Non-pigmented ciliary epithelial cell (primary cell): ENCODE measurements at places on chromosomes 3 and 15.

DNA sequence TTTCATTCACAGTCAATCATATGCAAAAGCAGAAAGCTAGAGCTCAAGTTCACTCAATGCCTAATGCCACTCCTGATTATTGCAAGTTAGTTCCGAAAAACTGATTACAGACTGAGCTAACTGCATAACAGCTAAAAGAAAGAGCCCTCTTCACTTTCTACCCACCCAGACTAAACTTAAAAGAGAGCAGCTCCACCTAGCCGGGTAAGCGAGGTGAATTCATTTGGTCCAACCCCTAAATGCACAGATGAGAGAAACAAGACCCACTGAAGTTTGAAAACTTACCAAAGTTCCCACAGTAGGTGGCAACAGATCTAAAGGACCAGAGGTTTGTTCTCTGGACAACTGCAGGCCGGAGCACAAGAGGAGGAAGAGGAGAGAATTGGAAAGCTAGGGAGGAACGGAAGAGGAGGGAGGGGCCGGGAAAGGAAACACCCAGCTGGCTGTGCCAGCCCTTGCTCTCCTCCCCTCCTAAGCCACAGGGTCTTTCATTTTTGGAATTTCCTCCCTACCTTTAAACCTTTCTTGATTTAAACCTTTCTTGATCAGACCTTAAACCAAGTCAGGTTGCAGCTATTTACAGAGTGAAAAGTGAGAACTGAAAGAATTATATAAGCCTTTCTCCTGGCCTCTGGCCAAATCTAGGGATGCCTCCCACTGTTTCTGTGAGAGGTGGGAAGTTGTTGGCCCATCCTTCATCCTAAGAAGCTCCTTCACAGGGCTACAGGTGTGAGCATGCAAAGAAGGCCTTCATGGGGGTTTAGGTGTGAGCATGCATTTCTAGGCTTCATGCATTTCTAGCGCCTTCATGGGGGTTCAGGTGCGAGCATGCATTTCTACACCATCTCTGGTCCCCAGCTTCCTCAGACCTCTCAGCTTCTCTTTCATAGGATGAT is 114.7 kb upstream of the LMOD3 start:
- no peak for DNase-seq

DNA sequence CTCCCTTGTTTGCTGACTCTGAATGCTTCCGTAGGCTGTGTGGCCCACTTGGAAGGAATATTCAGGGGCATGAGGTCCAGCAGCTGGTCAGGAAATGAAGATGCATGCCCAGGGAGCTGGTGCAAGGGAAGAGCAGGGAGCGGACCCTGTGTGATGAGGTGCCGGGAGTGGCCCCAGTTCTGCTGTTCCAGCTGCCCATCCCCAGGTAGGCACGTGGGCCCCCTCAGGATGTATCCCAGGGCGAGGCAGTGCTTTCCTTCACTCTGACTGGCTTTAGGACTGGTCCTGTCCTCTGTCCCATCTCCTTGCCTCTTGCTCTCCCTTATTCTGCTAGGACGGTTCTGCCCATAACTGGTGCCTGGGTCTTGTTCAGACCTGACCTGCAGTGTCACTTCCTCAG is 1.1 kb upstream of the FAM3D start:
- no peak for DNase-seq

DNA sequence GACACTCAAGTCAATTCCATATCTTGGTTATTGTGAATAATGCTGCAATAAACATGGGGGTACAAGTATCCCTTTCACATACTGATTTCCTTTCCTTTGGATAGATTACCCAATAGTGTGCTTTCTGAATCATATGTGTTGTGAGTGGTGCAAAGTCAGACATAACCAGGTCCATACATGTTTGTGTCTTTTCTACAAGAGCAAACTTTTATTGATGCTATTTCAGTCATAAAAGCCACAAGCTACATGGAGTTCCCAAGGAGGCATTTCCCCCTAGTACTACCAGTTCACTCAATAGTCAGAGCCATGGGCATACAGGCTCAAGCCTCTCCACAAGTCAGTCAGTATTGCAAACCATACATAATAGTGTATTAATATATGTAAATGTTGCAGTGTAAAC is 10.1 kb downstream of the CEP63 start:
- DNase-seq, result no peak

DNA sequence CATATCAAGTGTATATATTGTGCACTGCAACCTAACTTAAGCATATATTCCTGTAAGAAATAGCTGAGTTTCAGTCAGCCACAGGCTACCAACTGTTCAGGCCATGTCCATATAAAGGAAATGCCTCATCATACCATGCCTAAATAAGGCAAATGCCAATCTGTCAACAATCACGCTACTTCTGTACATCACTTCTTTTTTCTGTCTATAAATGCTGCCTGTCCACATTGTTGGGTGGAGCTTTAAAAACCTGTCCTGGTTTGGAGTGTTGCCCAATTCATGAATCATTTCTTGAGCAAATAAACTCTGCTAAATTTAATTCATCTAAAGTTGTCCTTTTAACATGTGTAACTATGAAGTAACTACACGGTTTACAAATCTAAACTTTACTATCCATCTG is 1091.9 kb downstream of the NSUN3 start:
- DNase-seq, result peak; percentile 42

- no peak for DNase-seq
Observed at GRCh38 chr15:63246691-63247469, 30.5 kb upstream of the APH1B start.

DNA sequence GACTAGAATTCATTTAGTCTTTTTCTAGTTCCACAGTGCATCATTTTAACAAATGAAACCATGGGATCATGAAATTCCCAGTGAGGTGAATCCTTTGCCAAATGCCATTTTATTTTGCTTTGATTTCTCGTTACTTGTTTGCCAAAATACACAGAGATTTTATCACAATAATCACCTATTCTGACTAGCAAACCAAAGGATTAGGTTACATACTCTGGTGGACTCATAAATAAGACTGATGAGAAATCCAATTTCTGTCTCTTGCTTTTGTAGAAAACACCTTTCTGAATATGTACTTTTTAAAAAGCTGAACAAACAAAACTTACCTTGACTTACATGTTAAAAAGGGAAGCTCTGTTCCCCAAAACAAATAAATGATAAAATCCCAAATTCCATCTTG is 12.2 kb downstream of the ERC2 start:
- DNase-seq, result no peak

DNA sequence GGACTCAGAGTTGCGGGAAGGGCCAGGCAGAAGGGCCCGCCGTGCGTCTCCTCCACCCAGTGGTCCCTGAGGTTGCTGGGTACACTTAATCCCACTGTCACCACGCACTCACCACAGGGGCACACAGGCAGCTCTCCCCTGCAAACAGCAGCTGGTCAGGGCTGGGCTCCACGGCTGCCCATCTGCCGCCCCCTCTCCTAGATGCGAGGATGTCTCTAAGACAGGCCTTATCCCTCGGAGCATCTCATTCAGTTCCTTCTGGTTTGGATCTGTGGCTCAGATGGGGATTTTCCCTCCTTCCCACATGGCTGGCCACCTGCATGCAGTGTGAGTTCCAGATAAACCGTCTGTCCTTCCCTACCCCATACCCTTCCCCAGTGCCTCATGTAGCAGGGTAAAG is 26.3 kb downstream of the MRPS11 start:
- DNase-seq, result no peak

GRCh38 chr3:172138792-172139507 is 99.6 kb downstream of the FNDC3B start:
- DNase-seq, result no peak

DNA sequence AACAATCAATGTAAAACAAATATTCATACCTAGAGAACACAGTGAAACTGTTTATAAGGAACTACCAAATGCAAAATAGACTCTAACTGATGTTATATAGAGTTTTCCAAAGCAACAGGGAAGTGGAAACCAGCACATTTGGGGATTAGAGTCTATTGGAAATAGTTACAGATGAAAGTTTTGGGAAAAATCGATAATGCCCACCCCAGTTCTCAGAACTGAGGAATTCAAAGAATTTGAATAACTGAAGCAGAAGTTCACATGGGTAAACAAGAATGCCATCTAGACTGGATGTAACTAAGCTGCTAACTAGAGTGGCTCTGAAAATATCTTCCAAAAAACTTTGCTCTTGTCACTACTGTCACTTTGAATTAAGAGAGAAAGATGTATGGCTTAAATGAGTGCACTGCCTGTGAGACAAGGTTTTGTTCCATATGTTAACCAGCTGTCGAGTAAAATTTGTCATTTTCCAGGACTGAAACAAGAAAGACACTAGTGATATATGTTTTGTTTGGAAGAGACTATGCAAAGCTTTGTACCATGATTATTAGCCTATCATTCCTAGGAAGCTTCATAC is 9.2 kb upstream of the DENND4A start:
- DNase-seq, result no peak
